Left colon (tissue), 2 donors: ENCODE measurements at places on chromosomes 6 and 20. TPM values are rescaled to one million over a fixed set of nuclear protein-coding genes. Genes with fewer than 3 reads are reported as not detected.

GRCh38 chr6:10730254-10730653 lies 7.4 kb downstream of the TMEM14C start:
- no peak for DNase-seq

- DNase-seq: peak; percentile 8
Observed at GRCh38 chr6:3291346-3291745, 32.6 kb downstream of the PSMG4 start.

SRXN1 gene
- total RNA-seq: 21.1 TPM

PSMB8 gene
- 168 TPM for total RNA-seq

- DNase-seq: no peak
Observed at GRCh38 chr20:32033316-32033715, 18.7 kb upstream of the HCK start.

RBPJL gene
- total RNA-seq: not detected

DSP gene
- total RNA-seq: 213 TPM

DNA sequence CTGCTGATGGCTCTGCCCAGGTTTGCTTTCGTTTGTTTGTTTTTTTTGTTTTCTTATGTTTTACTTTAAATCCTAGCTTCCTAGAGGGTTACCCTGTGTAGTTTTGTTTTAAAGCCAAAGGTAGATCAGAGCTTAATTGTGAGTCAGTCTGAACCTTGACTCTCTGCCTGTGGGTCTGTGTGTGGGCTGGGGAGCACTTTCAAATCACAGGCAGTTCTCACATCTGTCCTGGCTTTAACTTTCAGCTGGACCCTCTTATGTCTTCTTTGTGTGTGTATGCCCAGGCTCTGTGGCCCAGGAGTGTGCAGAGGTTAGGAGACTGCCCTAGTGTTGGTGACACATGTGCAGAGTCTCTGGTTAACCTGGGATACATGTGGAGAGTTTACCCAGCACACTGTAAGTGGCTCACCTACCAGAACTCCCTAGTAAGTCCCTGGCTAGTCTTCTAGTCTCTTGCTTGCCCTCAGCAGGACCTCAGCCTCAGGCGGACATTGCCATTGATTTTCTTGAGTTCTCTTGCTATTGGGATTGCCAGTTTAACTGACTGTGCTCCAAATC lies 19.0 kb downstream of the HIVEP1 start:
- no peak for DNase-seq

DNA sequence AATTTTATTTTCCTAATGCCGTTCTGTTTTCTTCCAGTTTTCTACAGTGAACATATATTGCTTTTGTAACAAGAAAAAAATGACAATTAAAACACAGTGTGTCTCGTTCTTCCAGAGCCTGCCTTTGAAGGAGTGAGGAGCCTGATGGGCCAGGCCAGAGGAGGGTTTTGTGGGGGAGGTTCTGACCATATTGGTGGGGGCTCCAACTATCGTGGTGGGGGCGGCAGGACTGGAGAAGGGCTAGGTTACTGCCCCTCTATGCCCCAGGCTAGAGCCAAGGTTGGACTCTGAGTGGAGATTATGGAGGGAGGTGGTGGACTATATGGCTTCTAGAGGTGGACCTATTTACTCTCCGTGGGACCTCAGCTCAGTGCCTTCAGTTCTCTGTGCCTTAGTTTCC lies 24.0 kb downstream of the DLGAP4 start:
- no peak for DNase-seq

DNA sequence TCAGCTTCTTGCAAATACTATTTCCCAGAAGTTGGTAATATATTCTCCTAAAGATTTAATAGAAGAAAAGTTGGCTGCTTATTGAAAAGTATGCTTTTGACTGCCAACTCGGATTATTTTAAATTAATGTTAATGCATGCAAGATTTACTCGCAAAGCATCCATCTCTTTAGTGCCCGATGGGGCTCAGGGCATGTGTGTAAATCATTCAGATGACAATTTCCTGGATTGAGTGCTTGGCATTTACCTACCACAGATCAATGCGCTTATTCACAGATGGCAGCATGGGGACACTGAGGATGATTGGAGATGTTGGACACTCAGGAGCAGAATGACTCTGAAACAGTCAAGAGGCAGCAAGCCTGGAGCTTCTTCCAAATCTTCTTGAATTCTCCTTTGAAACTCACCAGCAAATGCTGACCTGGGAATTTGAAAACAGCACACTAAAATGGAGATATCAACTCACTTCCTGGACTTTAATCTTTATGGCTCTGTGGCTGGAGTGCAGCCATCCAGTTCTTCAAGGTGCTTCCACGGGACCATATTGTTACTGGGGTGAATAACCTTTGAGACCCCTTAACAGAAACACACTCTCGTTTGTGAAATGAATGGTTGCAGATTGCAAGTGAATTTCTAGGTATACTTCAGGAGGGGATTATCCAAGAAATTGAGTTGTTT lies 34.1 kb upstream of the TIAM2 start:
- peak; percentile 54 for DNase-seq

- no peak for DNase-seq
Observed at GRCh38 chr6:142756215-142756630, 188.8 kb downstream of the HIVEP2 start.

TCF21 gene
- total RNA-seq: 2.3 TPM

DNA sequence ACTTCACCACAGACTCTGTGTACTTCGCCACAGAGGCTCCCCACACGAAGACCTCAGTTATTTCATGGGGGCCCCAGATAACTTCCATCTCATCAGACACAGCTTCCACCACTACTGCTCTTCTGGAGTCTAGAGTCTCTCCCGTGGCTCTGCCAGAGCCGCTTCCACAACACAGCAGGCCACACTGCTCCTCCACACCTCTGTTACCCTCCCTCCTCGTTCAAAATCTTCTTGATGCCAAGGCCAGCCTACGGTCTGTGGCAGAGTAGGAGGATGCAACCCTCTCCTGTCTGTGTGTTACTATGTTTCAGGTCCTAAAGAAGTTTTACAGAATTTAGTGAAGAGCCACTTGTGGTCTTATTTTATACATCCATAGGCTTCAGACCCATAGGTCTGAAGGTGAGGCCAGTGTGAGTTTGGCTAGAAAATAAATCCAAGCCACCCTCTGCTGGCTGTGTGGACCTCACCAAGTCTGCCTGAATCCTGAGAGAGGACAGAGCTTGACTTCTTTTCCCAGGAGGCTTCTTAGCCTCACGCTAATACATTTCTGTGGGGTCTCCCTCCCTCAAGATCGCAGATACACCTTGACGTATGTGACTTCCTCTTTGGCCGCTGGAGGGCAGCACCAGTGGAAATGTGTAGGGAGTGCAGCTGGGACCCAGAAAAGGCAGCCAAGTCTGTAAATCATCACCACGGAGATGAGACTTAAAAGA lies 197.7 kb downstream of the FAXC start:
- no peak for DNase-seq

TDRD6 gene
- 0.09 TPM for total RNA-seq

DNA sequence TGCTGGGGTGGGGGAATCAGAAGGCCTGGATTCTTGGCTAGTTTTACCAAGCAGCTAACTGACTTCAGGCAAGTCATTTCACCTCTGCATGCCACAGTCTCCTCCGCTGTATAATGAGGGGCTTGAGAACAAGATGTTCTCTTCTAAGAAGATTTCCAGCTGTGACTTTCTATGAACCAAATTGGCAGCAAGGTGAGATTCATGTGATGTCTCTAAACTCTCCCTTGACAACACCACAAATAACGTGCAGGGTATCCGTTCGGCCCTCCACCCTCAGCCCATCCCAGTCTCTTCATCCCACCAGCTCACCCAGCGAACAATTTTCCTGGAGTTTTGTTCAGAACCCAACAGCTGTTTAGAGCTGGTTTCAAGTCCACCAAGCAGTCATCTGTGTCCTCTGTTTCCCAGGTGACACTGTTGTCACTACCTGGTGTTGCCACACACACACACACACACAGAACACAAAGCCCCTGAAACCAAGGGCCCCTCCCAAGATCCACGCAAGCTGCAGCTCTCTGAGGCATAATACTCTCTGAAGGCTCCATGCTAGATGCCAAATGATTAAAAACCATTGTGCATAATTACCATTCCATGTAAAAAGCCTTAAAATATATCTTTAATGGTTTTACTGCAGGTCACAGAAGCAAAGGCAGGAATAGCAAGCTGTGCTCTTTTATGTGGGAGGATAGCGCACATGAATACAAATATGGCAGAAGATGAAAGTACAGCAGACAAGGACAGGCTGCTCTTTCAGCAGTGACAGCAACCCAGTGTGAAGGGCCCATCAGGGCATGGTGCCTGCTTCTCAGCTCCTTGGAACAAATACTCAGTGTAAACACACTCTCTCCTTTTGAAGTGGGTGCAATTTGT lies 48.2 kb downstream of the ARHGAP18 start:
- DNase-seq: no peak

DNA sequence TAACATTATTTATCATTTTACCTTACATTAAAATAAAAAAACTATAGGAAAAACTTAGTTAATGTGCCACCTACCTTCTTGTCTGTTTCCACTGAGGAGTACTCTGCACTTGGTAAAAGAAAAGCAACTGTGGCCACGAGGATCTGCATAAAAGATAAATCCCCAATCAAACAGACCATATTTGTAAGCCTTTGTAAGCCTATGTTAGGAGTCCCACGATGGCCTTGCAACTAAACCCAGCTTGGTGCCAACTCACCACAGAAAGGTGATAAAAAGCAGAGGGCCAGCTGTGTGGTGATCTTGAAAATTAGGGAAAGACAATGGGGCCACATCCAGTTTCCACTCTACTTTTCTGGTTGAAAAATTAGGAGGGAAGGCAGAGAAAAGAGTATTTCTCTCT lies 156.9 kb downstream of the INSM1 start:
- no peak for DNase-seq

MUCL3 gene
- not detected for total RNA-seq

FILIP1 gene
- total RNA-seq: 6.5 TPM

ZC3H12D gene
- 4.3 TPM for total RNA-seq

- DNase-seq: no peak
Observed at GRCh38 chr6:118299457-118299856, 248.6 kb upstream of the PLN start.

GPX5 gene
- total RNA-seq: not detected

SLC52A3 gene
- total RNA-seq: 22.1 TPM

DNA sequence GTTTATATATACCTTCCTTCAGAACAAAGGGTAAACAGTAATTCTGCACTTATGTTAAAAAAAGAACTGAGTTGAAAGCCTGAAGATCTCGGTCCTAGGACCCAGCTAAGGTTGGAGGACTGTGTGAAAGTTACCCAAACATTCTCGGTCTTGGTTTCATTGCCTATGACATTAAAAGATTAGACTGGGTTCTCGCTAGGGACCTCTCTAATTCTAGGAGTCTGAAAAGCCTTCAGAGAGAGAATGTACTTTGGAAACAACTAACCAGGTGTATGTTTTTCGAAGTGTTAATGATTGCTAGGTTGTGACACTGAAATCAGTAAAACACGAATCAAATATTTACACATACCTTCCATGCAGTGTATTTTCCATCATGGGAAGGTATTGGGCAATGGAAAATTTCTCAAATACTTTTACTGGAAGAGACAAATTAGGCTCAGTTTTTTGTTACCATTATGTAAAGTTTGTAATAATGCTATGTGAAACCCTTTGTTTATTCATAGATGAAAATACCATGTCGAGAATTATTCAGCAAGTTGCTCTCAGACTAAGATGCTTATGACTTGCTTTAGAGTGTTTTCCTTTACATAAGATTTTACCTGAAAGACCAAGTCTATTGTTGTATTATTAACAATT lies 113.7 kb upstream of the LOC128125822 start:
- DNase-seq: no peak

DNA sequence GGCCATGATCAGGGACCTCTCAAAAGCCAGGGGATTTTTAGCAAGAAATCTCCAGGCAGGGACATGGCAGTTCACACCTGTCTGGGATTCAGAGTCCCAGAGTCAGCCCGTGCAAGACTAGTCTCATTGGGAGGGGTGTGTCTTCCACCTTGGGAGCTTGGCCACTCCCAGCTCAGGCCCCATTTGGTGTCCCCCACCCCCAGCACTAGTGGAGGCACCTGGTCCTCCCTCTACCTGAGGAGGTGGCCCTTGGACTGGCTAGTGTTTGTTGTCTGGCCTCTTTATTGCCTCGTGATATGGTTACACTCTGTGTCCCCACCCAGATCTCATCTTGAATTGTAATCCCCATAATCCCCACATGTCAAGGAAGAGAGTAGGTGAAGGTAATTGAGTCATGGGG lies 140.8 kb upstream of the PHACTR3 start:
- no peak for DNase-seq

ABHD16B gene
- total RNA-seq: not detected

OR2H1 gene
- not detected for total RNA-seq

- DNase-seq: no peak
Observed at GRCh38 chr6:157245436-157245835, 77.9 kb downstream of the TMEM242 start.

HLA-DOB gene
- total RNA-seq: 0.64 TPM

GRCh38 chr20:63814891-63815614 lies 16.0 kb downstream of the ZBTB46 start:
- no peak for DNase-seq

GRCh38 chr6:11912420-11912819 lies 99.7 kb upstream of the HIVEP1 start:
- DNase-seq: no peak

- no peak for DNase-seq
Observed at GRCh38 chr6:29726001-29726400, 2.8 kb downstream of the HLA-F start.

DNA sequence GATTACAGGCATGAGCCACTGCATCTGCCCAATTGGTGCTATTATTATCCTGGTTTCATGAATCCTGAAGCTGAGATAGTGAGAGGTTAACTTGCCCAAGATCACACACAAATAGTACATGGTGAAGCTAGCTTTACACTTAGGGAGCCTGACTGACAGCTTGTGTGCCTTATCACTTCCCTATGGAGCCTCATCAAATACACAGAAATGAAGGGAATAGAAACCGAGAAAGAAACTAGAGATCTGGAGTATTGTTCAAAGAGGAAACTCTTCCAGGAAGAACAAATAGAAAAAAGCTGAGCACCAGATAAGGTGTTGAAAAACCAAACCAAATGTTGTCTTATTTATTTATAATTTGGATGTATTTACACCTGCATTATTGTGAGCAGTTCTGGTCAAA lies 155.0 kb upstream of the CITED2 start:
- DNase-seq: no peak

DNA sequence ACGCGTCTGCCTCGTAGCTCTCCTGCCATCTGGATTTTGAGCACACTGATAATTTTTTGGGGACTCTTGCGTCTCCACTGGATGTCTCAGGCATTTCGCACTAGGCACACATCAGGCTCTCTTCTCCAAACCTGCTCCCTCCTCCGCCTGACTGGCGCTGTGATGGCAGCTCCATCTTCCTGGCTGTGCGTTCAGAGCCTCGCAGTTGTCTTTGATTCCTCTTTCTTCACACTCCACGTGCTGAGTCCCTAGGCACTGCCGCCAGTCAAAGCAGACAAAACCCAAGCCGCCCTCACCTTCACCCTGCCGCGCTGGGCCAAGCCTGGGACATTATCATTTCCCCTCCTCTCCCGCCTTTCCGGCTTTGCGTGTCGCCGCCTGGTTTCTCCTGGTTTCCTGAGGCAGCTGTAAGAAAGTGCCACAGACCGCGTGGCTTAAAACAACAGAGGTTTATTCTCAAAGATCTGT lies 778 bp downstream of the PSMG4 start:
- DNase-seq: peak; percentile 47
